ENCODE measurements at places on chromosomes 1 and 21.

DNA sequence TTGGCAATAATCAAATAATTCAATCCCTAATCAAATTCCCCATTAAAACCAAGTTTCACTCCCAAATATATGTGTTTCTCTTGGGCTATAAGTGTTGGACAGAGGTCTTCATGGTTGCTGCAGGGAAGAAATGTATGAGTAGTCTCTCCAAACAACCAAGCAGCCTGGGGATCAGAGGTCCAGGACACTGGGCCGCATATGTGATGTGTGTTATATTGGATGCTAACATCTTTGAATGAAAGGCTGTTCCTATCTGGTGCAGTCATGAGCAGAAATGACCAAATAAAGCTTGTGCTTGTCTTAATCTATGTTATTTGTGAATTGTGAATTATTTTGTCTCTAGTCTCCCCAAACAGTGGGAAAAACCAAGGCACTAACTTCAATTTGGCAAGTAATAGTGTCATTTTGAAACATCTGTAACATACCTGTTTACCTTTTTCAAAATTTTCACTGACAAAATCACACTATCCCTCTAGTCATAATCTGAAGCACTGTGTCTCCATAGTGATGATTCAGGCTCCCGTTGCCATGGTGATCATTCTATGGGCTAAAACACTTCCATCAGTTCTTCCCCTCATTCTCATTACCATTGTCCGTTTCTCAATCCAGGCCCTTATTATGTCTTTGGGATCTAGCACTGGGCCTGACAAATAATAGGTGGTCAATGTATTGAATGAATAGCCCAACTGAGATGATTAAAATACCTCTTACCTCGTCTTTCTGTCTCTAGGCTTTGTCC, 12.5 kb upstream of the TADA1 start:
- no peak for DNase-seq

DNA sequence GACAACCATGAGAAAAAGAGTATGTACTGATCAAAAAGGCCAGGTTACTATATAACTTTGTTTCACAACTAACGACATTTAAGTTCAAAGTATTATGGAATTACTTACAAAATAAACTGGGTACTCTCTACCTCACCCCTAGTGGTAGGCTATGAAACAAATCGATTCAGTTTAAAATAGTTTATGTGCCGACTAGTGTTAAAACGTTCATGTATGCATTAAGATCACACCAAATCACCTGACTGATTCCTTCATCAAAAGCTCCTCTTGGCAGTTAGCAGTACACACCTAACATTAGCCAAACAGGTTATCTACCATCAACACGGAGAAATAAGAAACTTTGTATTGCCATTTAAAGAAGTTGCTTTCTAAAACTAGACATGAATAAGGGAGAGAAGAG, 137.1 kb downstream of the AKT3 start:
- no peak for DNase-seq

DNA sequence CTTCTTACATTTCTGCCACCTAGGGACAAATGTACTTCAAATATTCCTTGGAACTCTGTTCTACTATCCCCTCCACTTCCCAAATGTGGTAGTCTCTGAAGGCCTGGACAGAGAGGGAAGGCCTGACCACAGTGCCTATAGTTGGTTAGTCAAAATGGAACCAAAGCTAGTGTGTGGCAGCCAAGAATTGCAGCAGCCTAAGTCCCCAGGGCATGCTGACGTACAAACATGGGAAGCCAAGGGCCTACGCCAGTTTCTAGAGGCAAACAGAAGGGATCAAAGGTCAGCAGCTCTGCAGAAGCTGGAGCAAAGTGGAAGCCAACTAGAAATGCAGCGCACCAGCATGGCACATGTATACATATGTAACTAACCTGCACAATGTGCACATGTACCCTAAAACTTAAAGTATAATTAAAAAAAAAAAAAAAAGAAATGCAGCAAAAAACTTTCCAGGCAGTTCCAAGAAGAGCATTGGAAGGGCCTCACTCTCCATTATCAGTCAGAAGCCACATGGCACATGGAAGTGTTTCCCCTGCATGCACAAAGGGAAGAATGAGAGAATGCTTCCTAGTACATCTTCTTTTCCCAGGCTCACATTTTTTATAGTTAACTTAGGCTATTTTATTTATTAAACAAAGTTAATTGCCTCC, 39.4 kb upstream of the GADD45A start:
- no peak for DNase-seq

- no peak for DNase-seq
Observed at GRCh38 chr1:147287133-147287865, 44.8 kb downstream of the CHD1L start.

DNA sequence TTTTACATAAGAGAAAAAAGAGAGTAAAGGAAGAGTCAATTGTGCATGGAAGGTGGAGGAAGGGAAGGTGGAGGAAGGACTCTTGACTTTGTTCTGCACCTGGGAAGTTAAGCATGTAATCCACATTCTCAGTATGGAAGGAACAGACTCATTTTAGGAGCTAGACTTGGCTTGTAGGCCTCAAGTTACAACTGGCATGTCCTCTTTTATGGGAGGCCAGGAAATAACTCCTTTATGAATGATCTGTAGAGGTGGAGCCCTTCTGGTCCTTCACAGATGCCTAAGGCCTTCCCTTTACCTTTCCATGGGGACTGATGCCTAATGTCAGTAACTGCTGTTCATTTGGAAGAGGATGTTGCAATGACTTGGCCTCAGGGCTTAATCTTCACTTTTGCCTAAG, 29.4 kb upstream of the CCSAP start:
- no peak for DNase-seq

- DNase-seq, result no peak
Observed at GRCh38 chr21:25995278-25995677, 175.3 kb downstream of the APP start.

DNA sequence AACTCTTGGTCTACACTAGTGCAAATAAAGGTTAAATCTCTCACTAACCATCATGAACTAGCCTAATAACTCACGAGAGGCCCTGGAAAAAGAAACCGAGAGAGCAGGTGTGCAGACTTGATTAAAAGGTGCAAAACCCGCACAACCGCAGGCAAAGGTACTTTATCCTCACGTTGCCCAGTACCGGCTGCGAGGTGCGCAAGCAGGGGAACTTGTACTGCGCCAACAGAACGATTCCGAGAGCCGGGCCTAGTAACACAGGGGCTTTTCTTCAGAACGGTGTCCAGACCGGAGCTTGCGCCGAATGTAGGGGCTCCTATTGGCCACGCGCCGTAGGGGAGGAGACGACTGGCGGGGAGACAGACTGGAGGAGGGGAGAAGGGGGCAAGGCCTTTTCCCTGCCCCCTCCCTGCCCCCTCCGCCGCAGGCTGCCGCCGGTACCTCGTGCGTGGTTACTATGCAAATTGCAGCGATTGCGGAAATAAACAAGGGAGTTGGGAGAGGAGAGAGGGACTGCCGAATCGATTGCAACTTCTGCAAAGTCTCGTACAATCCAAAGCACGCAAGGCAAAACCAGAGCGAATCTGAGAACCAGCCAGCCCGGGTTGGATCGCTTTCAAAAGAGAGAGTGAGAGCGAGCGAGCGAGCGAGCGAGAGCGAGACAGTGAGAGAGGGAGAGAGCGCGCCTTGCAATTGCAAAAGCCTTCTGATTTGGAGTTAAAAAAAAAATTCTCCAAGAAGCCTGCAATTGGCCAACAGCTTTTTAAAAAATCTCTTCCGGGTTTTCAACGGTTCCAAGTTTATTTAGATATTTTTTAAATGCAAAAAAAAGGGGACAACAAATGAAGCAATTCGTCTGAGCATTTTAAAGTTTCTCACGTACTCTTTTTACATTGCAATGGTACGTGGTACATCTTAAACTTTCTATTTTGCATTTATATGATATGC, 5.4 kb upstream of the NFIA start:
- peak; percentile 68 for DNase-seq

DNA sequence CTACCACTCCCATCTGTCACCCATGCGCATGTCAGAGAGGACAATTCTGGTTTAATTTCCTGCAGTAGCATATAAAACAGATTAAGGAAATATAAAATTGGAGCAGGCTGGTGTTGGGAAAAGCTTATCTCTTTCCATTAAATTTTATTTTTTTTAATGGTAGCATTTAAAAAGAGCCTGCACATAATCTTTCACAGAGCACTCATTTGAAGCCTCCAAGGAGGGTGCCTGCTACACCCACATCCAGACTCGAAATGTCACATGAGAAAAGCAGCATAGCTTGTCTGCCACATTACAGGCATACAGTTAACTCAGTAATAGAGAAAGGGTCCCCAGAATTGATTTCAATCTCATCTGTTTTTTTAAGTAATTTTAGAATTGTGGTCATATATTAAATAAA, 599.0 kb downstream of the KIF26B start:
- DNase-seq, result no peak

DNA sequence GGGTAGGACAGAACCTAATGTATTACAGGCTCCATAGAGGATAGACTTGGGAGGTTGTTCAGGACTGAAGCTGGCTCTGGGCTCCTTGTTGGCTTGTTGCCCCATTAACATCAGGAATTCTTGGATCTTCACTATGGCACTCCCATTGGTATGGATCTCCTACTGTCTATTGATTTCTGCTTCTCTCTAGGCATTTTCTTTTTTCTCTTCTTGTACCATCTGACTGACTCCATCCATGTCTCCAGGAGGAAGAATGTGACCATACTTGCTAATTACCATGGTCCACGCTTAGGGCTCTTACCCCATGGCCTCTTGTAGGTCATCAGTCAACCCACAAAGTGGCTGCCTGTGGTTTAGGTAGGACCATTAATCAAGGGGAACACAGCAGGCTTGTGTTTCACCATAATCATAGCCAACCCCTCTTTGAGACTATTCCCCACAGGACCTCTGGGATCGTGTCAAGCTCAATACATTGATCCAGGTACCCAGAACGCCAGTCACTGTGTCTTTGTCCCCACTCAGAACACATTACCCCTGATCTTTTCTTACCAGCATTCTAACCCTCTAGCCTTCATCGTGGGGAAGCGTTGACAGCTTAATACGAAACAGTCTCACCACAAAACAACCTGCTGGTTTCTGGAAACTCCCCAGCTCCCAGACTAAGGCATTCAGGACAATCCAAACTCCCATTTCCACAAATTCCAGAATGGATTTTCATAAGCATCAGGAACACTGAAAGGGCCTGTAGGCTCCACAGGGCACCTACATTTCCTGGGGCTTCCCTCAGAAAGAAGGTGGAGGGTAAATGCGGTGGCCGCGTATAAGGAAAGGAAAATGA, 97.1 kb downstream of the ETS2 start:
- no peak for DNase-seq

DNA sequence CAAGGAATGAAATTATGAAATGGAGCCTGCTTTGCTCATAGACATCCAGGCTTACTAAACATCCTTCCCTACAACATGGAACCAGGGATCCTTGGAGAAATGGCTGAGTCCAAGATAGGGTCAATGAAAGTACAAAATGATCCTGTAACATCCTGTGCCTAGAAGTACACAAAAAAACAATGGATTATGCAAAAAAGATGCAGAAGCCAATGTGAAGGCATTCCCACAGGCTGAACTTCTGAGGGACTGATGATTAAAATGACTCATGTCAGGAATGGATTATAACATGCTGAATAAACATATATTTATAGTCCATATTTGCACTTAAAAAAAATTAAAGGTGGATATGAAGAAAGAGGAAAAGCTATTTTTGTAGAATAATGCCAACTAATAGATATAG, 10.4 kb upstream of the HOOK1 start:
- DNase-seq, result no peak

DNA sequence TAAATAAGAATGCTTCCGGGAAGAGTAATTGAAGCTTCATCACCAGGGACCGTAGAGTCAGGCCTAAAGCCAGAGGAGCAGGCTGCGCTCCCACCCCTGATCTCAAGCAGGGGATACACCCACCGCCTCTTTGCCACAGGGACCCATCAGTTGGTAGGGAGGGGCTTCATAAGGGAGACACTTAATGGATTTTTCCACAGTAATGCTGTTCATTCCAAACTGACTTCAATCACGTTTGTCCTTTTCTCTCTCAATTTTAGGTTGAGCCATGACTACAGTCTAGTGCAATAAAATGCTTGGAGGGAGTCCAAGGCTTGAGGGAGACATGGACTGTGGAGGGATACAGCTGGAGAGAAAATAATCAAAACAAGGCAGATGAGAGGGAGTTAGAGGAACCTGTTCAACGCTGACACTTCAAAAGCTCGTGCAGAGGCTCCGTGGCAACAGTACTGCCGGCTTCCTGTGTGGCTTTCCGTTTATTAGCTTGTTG, 111.5 kb downstream of the SEC16B start:
- DNase-seq, result no peak

GRCh38 chr1:228015276-228016180, 8.7 kb downstream of the WNT3A start:
- no peak for DNase-seq

GRCh38 chr1:30196457-30196856, 526.9 kb downstream of the MATN1 start:
- no peak for DNase-seq

- DNase-seq, result no peak
Observed at GRCh38 chr21:42840411-42841155, 38.8 kb downstream of the WDR4 start.

GRCh38 chr1:3065797-3066196, 3.2 kb upstream of the PRDM16 start:
- DNase-seq, result no peak

DNA sequence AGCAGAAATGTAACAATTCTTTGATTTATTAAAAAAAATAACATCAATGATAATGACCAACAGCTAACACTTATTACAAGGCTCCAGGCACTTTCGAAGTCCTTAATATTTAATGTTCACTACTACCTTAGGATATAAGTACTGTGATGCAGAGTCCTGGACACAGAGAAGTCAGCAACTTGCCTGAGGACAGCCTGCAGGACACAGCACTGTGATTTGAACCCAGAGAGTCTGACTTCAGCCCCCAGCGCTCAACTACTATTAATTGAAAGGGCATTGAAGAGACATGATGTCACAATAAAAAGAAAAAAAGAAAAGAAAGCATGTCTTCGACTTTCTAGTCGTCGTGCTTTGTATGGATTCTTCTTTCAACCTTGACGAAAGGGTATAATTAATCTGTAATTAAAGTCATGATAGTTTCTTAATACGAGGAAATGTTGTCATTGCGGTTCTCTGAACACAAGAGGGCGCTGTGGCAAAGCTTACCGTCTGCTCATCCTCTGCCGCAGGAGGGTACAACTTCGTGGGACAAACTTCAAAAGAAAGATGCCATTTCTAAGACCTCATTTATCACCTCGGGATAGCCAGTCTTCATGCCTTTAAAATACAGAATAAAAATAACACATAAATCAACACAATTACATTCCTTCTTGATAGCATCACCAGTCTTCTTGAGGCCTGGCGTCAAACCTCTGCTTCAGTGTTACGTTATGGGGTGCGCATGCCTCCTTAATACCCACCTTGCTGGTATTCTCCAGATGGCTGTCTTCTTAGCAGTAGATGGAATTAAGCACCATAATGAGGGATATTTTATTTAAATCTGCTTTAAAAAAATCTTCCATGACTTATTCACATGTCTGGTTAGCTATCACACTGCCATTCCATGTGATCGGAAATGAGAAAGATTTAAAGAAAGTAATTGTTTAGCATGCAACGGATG, 240.1 kb downstream of the DISC1 start:
- DNase-seq, result peak; percentile 19

- no peak for DNase-seq
Observed at GRCh38 chr1:109850827-109851226, 59.8 kb upstream of the CSF1 start.

GRCh38 chr1:184408580-184408979, 21.8 kb downstream of the C1orf21 start:
- DNase-seq, result no peak

Data from stimulated activated CD8-positive, alpha-beta memory T cell treated with anti-CD3 and anti-CD28 coated beads, Interleukin-4, amount 100 ng/mL, for 24 hours (primary cell).